ENCODE measurements at places on chromosomes 4 and X.

- no peak for DNase-seq
Measured at GRCh38 chr4:140427919-140428471, 547 bp upstream of the CLGN start.

- no peak for DNase-seq
Measured at GRCh38 chrX:65679071-65679540, 11.7 kb downstream of the MSN start.

DNA sequence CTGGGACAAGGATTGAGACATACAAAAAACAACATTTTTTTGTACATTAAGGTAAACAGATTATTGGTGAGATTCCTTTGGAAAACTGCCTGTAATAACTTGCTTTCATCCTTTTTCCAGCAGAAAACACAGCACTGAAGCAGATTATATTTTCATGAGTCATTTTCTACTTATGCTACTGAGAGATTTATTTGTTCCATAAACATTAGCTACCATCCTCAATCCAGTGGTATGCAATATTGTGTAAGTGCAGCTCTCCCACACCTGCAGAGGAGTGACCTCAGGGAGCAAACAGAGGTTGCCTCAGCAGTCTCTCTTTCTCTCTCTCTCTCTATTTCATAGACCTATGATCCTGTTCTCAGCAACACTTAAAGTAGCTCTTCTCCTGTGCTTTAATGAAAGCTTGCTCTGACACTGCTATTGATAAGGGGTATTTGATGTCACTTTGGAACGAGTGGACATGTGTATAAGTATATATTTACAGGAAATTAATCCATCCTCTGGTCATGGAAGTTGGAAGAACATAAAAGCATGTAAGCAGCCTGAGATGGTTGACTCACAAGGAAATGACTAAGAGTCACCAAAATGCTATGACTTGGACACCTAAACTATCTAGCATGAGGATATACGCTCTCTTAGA is 163.7 kb upstream of the SPANXC start:
- DNase-seq: no peak

DNA sequence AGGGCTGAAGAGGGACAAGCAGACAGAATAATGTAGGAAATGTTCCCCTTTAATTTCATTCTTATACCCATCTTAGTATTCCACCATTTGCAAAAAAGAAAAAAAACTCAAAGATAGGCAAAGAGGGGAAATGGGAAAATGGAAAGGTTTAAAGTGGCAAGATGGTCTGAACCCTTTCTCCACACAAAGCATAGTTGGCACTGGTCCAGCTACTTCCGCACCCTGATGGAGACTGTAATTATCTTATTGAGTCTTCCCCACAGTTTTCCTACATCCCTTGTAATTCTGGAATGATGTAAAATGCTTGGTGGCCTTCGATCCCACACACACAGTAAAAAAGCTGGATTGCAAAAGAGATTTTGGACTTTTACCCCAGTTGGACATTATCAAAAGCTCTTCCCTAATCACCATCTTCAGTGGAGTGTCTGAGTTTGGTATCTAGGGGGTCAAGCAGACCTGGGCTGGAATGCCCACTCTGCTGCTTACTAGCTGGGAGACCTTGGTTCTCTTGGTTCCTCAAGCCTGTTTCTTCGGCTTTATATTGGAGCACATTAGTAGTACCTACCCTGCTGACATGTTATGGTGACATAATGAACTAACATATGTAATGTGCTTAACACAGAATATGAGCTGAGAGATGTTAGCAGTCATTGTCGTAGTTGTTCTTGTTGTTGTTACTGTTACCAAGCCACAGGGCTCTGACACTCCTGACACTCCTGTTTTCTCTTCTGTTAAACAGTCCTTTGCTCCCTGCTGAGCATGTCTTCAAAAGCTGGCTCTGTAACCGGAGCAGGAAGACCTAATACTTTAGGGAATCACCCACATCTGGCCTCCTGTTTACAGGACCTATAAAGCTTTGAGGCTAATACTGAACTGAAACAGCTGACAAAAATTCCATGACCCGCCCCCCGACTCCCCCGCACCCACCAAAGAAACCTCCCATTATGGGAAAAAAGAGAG is 4.7 kb downstream of the SRPX2 start:
- DNase-seq: no peak

DNA sequence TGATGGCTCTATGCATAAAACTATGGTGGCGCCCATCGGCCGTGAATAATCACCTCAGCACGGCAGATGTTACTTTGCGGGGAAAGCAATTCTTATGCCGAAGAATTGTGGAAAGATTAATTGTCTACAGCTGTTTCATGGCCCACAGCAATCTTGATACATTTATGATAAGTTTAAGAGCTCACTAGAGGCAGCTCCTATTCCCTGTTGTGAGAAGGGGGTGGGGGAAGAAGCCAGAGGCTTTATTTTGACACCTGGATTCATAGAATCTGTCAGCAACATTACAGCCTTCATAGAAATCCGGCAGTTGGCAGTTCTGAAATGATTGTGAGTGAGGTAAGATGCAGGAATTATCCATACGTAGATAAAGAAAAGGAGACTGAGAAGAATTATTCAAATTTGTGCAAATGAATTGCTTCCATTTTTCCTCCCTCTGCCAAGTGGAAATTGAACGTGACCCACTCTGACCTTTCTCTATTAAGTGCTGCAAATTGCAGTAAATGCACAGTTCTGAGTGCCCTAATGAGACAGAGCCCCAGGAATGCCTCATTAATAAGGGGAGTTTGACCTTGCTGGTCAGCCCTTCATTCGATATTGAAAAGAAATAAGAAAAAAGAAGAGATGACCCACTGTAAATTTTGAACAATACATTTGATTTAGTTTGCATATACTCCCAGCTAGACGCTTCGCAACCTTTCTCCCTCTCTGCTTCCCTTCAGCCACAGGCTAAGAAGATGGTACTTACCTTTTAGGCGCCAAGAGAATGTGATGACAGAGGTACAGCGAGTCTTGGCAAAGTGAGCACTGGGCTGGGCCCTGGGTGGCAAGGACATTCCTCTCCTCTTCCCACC is 188.8 kb downstream of the GPAT3 start:
- DNase-seq: no peak

DNA sequence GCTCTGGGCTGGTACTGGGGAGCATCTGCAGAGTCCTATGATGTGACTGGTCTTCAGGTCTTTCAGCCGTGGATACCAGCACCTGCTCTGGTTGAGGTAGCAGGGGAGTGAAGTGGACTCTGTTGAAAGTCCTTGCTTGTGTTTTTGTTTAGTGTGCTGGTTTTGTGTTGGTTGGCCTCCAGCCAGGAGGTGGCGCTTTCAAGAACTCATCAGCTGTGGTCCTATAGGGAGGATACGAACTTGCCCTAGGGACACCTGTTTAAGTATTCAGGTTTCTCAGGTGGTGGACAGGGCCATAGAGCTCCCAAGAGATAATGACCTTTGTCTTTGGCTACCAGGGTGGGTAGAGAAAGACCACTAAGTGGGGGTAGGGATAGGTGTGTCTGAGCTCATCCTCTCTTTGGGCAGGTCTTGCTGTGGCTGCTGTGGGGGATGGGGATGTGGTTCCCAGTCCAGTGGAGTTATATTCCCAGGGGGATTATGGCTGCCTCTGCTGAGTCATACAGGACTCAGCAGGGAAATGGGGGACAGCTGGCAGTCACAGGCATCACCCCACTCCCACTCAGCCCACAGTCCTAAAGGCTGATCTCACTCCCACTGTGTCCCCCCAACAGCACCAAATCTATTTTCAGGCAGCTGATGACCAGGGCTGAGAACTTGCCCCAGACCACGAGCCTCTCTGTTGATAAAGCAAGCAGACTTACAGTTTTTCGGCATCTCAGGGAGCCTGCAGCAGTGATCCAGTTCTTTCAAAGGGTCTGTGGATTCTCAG is 24.1 kb downstream of the MSMO1 start:
- DNase-seq: no peak

DNA sequence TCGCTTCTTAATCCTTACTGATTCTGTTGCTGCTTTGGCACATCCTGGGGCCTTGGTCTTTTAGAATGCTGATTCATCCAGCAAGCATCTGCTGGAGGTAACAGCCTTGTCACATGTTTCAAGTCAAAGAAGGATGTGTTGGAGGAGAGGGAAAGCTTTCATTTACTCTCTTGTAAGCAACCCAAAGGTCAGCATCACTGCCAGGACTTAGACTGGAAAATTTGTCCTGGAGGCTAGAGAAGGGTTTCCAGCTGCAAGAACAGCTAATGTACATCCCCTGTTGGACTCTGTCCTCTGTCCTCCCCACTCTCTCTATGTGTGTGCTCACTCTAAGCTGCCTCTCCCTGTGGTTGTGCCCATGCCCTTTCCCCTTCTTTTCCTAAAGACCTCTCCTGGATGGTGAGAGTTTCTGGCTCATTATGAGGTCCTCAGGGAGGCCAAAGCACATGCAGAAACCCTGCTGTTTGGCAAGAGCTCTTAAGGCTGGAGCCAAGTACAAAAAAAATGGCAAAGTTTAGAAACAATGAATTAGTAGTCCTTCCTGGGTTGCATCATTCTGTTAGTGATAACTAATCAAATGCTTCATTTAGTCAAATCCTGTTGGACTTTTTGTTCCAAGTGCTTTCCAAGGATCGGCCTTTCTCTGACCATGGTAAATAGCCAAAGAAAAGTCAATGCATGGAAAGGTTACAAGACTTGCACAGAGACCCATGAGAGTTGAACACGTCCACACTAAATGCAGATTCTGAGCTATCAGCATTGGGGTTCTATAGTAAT is 13.4 kb upstream of the SRPX start:
- DNase-seq: no peak

DNA sequence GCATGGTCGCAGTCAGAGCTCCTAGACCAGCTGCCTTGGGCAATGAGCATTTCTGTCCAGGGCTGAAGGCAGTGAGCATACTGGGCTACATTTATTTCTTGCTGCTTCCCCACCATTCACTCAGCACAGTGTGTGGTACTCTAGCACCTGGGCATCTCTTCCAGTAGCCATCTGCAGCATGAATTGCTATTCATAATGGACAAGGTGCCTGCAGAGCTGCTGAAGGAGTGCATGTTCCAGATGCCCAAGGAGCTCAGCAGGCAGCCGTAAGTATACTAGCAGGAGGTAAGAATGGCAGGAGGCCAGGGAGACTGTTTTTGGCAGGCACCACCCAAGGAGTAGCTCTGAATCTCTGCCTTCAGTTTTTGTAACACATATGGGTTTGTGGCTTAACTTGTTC is 110.4 kb upstream of the RXFP1 start:
- DNase-seq: no peak

DNA sequence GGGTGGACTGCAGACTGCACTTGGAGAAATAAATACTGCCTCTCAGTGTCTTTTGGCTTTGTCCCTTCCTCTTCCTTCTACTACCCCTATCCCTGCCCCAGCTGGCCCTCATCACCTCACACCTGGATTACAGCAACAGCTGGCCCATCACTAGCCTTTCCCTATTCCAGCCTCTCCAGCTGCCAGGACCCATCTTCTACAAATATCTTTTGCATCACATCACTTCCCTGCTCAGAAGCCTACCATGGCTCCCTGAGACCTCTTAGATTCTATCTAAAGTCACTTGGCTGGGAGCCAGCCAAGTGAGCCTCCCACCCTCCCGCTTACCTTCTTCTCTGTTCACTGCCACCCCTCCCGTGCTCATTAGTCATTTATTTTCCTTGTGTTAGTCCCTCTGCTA is 66.8 kb downstream of the TSC22D3 start:
- no peak for DNase-seq

DNA sequence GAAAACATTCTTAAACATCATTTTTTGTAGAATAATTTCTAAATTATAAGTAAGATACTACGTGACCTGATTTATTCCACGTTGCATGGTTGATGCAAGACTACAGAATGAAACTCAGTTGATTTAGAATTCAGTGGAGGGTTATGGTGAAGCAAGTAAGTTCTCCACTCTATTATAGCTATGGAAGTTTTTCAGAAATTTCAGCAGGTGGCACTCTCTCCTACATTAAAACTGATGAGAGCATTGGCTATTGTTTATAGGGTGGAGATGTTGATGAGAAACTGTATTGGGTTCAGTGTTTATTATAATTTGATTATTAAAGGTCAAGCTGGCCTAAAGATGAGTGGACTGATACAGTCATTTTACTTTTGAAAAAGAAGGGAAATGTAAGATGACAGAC is 88.0 kb downstream of the FNIP2 start:
- no peak for DNase-seq

DNA sequence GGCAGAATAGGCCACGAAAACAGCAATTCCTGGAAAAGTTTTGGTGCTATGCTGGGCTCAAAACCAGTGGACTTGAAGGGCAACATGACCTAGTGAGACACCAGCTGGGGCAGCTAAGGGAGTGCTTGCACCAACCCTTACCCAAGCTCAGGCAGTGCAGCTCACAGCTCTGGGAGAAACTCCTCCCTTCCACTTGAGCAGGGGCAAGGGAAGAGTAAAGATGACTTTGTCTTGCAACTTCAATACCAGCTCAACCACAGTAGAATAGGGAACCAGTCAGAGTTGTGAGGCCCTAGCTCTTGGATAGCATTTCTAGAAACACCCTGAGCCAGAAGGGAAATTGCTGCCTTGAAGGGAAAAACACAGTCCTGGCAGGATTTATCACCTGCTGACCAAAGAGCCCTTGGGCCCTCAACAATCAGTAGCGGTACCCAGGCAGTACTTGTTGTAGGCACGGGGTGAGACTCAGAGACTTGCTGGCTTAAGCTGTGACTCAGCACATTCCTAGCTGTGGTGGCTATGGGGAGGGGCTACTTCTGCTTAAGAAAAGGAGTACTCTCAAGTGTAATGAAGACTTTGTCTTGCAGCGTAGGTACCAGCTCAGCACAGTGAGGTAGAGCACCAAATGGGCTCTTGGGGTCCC is 19.7 kb upstream of the ABCG2 start:
- no peak for DNase-seq

DNA sequence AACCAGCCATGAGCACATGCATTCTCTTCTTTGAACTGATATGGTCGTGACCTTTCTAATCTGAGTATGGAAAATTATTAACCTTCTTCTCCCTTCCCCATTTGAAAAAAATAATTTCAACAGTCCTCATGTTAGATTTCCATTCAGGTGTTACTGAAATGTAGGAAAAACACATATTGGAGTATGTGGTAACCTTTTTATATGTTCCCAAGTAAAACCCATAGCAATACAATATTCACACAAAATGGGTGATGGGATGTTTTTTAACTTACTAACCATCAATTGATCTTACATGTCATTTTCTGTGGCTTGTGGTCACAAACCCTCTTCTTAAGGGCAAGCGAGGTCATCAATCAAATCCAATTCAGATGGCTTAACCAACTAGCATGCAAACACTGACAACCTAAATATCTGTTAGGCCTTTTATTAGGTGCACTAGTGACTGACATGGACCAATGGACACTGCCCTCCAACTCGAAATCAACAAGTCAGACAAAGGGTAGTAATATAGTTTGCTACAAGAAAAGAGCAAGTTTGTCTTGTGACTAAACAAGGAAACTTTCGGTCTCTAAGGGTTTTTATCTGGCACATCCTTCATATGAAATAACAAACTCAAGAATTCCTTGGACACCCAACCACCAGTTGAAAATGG is 74.3 kb downstream of the CAMK2D start:
- no peak for DNase-seq
